CD4-positive, alpha-beta memory T cell (primary cell): ENCODE measurements at places on chromosomes 16 and 17.

- no peak for DNase-seq
Observed at GRCh38 chr16:83268169-83268568, 539.6 kb upstream of the HSBP1 start.

DNA sequence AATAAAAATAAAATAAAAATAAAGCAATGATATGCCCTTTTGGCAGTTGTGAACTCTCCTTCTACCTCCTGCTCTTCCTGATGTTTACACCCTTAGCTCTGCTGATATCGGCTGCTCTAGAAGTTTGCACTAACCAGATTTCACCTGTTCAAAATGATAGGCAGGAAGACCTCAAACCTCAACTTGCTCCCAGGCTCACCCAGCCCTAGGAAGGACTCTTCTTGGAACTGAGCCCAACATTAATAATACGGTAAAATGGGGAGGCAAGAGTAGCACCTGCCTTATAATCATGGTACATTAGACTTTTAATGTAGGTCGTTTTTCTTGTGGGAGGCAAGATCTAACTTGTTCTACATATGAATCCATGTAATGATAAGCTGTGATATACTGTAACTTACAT lies 61.2 kb upstream of the MED13 start:
- DNase-seq, result no peak

DNA sequence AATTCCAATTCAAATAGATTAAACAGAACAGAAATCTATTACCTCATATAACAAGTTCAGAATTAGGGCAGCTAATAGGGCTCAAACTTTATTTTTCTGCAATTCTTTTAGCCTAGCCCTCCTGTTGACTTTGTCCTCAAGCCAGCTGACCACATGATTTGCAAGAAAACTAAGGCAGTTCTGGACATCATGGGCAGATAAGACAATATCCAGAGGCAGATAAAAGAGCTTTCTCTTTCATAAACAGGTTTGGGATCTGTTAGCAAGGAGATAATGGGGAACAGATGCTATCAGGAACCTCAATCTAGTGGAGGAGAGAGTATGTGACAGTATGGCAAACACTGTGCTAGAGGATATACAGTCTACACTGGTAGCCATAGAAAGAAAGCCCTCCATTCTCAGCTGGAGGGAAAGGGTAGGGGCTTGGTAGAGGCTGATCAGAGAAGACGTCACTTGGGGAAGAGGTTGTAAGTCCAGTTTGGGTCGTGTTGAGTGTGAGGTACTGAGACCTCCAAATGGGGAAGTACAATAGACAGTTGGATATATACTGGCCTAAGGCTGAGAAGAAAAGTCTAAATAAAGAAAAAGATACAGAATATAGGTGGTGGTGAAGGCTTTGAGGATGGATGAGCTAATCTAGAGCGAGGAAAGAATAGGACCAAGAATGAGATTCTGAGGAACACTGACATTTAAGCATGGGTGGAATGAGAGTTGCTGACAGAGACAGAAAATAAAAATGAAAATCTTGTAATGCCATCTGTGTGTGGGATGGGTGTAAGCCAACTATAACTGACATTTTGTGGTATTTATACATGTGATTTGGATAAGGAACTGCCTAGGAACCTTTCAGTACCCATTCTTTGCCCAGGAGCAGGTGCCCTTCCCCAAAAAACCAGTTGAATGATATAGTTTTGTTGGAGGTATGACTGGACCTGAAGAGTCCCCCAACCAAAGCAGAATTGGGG lies 67.4 kb downstream of the CYB561 start:
- DNase-seq, result no peak

- DNase-seq, result no peak
Observed at GRCh38 chr16:19746561-19746960, 28.5 kb downstream of the IQCK start.

GRCh38 chr16:30147843-30148510 lies 25.0 kb upstream of the MAPK3 start:
- DNase-seq, result no peak

- no peak for DNase-seq
Observed at GRCh38 chr16:75761108-75761507, 34.8 kb upstream of the CPHXL start.

DNA sequence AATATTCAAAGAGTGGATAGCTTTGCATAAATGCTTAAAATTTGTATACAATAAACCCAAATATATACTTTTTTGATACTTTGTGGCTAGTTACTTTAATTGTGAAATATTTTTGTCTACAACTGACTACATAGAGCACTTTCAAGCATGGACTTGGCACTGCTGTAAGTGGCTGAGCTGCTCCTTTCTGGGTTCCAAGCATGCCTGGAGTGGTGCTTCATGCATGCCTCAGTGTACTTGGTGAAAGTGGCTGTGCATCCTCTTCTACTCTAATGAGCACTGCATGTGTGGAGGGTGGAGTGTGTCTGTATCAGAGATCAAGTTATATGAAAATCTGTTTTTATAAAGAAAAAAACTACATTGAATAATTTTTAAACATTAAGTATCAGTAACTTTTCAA lies 94.1 kb downstream of the OMG start:
- DNase-seq, result no peak

GRCh38 chr16:3094289-3095027 lies 4.6 kb downstream of the ZSCAN10 start:
- peak; percentile 76 for DNase-seq

GRCh38 chr16:68090533-68090932 lies 5.4 kb downstream of the NFATC3 start:
- DNase-seq, result no peak

- no peak for DNase-seq
Observed at GRCh38 chr17:72025113-72025512, 95.7 kb upstream of the SOX9 start.

- DNase-seq, result no peak
Observed at GRCh38 chr17:80725517-80725916, 180.9 kb downstream of the RPTOR start.

DNA sequence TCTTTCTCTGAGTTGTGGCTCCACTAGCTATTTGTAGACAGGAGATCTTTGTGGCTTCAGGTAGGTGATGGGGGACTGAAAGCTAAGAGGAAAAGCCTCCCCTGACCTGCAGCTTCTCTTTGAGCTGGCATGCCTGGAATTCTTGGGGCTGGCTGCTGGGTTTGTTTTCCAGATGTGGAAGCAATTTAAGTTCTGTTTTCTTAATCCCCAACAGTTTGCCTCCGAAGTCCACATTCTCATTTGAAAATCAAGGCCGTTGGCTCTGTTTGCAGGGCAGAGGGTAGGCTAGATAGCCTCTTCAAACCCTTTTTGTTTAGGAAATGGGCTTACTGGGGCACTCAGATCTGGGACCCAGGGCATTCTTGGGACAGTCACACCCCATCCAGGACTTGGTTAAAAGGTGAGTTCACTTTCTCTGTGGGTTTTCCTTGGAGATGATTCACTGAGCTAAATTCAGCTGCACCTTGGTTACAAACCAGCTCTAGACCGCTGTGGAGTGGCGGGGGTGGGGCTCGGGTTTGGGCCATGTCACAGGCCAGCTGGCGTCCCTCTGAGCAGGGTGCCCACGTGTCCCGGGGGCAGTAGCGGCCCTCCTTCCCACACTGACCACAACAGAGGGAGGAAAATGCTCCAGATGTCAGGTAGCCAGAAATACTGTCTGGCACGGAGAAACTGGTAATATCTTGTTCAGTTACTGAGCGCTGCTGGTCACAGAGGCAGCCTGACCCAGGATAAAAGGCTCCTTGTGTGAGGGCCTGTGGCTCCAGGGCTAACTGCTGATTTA lies 108.5 kb downstream of the RAB11FIP4 start:
- DNase-seq, result no peak

- DNase-seq, result no peak
Observed at GRCh38 chr17:31540602-31541307, 149.3 kb downstream of the RAB11FIP4 start.

GRCh38 chr17:19365833-19366636 lies 3.5 kb upstream of the B9D1 start:
- no peak for DNase-seq

DNA sequence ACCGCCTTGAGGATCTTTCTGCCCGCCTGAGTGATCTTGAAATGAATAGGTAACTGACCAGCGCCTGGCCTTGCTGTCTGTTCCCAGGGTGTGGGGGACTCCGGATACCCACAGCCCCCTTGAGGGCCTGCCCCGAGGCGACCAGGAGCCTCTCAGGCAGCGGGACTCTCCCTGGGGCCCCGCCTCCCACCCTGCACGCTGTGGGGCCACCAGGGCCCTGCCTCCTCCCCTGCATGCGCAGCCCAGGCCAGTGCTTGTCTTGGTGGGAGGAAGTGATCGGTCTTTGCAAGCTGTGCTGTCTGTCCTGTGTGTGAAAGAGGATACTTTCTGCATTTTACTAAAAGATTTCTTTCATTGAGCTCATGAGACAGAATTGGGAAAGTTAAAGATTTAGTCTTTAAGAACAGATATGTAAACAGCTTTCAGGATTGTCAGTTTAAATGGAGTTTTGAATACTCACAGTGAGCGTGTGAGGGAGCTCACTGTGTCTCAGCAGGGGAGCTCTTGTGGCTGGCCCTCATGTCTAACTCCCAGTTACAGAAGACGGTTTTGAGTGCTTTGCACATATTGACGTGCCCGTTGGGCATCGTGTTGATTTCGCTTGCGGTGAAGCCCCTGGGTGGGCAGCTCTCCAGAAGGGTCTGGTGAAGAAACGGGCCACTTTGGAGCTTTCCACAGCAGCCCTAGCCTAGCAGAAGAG lies 36.1 kb upstream of the CAPN15 start:
- DNase-seq, result no peak

DNA sequence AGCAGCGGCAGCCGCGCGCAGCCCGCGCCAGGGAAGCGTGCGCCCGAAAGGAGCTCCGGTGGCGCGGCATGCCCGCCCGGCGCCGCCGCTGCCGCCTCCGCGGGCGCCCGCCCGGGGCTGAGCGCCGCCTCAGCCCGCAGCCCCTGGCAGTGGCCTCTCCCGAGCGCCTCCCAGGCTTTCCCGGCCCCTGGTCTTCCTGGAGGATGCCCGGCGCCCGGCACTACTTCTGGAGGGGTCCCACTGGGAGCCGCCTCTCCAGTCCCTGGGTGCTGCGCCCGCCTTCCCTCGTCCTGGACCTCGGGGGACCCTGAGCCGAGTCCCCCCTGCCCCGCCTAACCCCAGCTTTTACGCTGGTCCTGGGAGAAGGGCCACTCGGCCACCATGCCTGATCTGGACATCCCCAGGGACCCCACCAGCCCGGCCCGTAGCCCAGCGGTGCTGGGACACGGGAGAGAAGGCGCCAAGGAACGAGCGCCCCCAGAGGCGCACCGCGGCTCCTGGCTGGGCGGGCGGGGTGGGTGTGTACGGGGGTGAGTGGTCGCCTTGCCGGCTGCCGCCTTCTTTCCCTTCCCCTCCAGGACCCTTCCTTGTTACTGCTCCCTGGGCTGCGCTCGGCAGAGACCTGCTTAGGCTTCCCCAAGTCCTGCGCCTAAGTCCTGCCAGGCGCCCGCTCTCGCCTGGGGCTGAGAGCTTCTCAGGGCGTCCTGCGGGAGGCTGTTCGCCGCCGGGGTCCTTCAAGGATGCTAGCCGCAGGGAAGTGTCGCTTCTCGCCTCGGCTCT lies 704 bp downstream of the ASIC2 start:
- no peak for DNase-seq

DNA sequence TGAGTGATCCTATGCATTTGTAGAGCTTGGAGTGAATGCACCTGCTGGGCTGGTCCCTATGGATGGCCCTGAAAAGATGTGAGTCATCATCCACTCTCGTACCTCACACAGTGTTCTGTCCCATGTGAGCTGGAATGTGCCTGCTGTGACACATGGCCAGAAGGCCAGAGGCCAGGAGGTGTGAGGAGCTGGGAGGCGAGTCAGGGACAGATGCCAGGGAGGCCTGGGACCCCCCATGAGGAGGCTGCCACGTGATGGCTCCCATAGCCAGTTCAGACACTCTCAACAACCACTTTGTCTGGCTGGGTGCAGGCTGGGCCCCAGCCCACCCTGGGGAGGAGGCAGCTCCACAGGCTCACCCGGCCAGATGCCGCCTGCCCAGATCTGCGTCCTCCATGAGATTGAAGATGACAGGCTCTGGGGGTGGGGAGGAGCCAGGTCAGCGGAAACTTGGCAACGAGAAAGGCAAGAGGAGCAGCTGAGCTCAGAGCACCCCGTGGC lies 168.8 kb downstream of the C16orf78 start:
- DNase-seq, result no peak

GRCh38 chr16:19923396-19923795 lies 38.7 kb upstream of the GPRC5B start:
- DNase-seq, result no peak

DNA sequence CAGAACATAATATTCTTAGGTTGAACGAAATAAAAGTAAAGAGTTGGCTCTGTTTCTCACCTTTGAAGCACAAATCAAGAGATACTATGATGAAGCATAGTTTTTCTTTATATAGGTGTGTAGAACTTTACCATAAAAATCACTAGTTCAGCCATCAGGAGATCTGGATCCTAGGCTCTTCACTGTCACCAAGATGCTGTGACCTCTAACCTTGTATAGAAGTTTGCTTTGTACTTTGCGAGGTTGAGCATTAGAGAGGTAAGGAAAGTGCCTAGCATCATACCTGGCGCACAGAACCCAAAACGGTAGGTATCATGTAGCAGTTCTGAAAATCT lies 553 bp upstream of the CDC6 start:
- no peak for DNase-seq

GRCh38 chr16:83599789-83600462 lies 207.9 kb upstream of the HSBP1 start:
- no peak for DNase-seq

- no peak for DNase-seq
Observed at GRCh38 chr16:50430076-50430475, 61.3 kb upstream of the BRD7 start.

DNA sequence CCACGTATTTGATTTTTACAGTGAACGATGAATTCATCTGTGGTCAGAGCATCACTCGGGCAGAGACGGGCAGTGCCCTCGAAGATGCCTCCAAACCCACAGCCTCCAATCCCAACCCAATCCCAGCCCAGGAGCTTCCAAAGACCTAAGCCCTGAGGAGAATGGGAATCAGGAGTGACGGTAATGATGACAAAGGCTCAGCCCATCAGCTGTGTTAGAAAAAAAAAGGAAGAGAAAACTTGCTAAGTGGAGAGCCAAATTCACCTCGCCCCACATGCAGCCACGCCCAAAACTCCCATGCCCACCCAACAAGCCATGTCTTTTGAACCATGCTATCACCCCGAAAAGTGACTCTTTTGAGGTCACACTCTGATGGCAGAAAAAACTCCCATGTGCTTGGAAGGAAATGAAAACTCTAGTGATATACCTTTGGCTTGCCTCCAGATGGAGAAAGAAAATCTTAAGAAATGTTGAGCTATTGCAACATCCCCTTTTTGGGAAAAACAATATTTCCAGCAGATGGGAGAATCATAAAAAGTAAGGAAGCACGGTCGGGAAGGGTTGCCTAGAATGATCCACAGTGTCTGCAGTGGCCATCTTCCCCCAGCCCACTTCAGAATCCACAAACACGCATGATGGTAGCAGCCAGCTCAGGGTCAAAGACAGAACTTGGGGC lies 37.7 kb downstream of the XYLT1 start:
- DNase-seq, result no peak
